RPMI7951 (cell line): ENCODE measurements at places on chromosomes 11 and 22. TPM values are rescaled to one million over a fixed set of nuclear protein-coding genes. Genes with fewer than 3 reads are reported as not detected.

CHRM4 gene
- total RNA-seq: 0.49 TPM in 1 of 2 replicates, not detected in the other

OR51B4 gene
- total RNA-seq: not detected in 2 replicates

DLG2 gene
- 0.36 and 0.49 TPM in 2 replicates for total RNA-seq

PTDSS2 gene
- 13.2 and 16.8 TPM in 2 replicates for total RNA-seq

FAM181B gene
- total RNA-seq: not detected in 2 replicates
